Non-pigmented ciliary epithelial cell (primary cell): ENCODE measurements at places on chromosomes 1 and 21.
A peak's percentile ranks its signal among the peaks of the same experiment; 100 is the strongest.

DNA sequence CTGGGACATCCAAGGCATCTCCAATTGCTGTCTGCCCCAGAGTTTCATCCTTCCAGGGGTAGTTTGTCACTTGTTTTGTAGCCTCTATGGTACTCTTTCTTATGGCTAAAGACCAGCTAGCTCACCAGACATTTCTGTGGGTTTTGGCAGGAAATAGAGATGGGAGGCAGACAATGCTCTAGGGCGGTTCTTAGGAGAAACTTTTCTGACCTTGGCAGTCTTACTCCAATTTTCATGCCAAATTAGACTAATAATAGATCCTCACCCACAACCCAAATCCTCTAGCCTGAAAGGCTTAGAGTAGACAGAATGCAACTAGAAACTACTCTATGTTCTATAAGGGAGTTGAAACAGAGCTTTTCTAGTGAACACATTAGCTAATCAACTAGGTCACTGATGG, 69.8 kb downstream of the LRIG2 start:
- DNase-seq = no peak

GRCh38 chr1:197510691-197511378, 242.8 kb downstream of the CRB1 start:
- no peak for DNase-seq

DNA sequence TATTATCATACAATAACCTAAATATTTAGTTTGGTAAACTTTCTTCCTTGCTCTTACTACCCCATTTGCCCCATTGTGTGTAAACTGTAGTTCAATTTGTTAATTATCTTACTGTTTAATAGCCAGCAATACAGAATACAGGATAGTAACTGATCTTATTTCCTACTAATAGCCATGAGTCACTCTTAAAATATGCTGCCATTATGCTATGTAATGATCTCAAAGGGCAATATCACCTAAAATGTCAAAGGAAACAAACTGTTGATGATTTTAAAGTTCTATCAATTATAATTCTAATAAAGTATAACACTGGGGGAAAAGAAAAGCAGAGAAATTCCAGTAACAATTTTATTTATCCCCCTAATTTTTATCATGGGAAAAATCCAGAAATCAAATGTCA, 4.3 kb downstream of the SLC30A1 start:
- DNase-seq = no peak

DNA sequence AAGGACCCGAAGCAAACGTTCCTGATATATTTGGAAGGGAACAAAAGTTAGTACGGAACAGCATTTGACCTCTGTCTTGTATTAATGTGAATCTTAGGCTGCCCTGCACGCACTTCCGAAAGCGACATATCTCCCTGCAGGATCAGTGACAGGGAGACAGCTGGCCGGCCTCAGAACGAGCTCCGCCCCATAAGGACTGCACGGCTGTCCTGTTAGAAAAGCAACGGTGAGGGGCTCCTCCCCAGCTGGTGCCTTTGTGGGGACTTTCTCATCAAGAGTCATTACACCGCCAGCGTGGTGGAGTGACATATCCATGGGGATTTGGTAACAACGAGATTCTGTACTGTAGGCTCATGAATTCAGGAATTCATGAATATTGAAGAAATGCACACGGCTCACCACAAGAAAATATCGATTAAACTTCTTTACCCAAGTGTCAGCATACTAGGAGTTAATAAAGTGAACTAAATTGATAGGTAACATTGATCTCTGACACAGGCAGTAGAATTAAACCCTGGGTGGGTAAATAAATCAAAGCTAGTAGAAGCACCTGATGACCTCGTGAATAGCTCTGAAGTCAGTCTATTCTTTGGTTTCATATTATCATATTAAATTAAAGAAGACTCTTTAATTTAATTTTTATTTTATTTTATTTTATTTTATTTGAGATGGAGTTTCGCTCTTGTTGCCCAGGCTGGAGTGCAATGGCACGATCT, 8.1 kb upstream of the GREM2 start:
- no peak for DNase-seq

DNA sequence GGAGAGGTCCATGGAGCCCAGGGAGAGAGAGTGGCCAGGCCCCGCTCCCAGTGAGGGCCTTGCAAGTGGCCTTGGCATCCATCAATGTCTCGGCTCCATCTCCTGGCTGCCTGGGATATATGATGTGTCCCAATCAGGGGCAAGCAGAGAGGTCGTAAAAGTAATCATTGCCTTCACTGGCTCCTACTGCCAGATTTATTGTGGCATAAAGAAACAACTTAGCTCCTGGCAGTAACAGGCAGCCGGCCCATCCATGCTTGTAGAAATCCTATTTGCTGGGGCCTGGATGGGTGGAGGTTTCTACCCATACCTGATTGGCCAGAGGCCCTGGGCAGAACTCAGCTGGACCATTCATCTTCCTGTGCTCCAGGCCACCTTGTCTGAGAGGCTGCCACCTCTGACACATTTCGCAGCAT, 272.6 kb downstream of the MATN1 start:
- no peak for DNase-seq

DNA sequence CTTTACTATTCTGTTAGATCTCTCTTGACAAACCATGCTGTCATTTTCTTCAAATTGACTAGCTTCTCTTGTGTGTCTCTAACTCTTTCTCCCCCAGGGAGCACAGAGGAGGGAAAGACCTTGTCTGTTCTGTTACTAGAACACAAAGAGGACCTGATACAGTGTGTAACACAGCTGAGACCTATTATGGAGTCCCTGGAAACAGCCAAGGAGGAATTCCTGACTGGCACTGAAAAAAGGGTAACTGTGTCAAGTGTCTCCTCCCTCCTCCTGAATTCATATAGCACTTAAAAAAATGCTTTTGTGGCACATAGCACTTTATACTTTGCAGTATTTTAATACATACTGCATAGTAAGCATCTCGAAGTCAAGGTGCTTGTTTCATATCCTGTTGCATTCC, 50.6 kb downstream of the ZBTB40 start:
- no peak for DNase-seq

DNA sequence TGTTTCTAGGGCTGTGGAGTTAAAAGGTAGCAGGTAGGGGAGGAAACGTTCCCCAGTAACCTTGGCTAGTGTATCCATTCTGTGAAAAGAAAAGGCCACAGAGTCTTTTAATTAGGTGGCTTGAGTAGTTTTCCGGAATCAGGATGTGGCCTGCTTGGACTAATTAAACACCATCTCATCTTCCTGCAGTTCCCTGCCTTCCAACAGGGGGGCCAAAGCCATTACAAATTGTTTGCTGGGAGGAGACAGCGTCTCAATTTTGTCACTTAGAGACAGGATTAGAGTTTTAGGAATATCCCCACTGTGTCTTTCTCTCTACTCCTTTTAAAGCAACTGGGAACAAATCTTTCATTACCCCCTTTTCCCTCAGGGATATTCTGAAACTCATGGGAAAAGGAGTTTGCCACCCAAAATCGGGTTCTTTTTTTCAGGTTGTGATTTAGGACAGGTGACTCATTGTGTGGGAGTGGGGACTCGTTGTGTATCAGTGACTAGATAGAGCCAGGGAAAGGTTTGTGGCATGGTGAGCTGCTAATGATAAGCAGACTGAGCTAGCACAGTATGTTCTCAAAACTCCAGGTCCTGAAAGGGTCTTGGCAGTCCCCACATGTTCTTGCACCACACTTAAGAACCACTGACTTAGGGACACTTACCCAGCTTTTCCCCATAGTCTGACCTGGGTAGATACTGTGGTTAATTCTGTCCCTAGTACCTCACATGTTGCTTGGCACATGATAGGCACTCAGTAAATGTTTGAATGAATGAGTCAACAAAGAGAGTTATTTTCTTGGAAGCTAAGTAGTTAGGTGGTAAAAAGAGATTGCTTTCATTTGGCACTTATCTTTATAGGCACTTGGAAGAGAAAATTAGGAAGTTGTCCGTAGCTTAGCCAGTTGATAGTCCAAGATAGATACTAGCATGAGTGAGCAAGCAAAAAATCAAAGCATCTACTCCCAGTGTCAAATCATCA, 22.5 kb downstream of the INTS3 start:
- DNase-seq = no peak

DNA sequence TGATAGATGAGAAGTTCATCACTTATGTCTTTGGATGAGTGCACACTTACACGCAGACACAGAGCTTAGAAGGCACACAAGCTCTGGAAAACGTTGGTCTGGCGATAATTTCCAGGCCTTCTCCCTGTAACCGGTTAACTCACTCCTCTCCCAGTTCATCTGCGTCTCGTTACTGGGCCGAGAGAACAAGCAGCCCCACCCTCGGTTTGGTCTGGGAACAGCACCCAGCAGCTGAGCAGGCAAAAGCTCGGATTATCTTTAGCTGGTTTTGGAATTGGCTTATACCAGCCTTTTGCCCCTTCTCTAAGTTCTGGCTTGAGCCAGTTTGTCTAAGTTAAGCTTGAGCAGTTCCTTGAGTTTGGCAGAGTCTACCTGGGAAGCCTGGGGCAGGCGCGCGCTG, 27.3 kb upstream of the COL6A1 start:
- no peak for DNase-seq

- DNase-seq = no peak
These were observed at the start of gene F13B for GRCh38 chr1:197066719-197067456. Gene F13B, minus strand, starts transcription at chr1:197067260. Its CDS starts 37 bp downstream, at chr1:197067223.

DNA sequence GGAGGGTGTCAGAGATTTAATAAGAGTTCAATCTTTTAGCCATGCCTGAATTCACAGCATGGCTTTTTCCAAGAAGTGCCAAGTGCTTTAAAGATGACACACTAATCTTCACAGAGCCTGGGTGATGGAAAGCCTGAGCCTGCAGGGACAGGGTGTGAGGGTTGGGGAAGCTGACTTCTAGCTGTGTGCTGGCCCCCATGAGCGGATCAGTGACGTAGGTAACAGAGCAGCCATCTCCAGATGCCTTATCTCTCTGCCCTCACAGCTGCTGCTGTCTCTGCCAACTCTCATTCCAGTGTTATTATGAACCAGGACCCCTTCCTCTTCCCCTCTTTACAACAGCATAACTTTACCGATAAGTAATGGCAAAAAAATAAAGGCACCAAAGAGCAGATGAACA, 30.6 kb downstream of the FAM78B start:
- DNase-seq = no peak

DNA sequence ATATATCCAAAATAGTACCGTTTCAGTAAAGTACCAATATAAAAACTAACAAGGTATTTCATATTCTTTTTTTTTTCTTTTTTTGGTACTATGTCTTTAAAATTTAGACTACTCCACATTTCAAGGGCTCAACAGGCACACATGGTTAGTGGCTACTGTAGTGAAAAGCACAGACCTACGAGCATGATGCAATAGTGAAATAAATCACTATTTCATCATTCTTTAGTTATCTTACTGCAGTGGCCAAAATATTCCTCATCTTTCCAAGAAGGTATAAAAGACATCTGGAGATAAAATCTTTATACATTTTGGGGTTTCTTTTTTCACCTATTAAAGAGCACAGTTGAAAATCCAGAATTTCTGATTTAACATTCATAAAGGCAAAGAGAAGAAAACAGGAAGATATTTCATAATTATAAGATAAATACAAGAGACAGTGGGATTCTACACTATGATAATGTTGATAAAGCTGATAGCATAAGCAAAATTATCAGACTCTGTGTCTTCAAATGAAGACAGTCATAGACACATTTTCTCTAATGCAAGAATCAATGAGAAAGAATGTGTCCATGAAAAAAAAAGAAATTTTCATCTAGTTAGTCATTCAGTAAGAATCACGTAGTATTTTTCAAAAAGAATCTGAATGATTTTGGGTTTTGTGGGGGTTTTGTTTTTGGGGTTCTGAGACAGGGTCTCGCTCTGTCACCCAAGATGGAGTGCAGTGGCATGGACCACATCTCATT, 41.9 kb downstream of the CEP170 start:
- no peak for DNase-seq

GRCh38 chr1:185058876-185059275, 13.5 kb downstream of the RNF2 start:
- DNase-seq = no peak

DNA sequence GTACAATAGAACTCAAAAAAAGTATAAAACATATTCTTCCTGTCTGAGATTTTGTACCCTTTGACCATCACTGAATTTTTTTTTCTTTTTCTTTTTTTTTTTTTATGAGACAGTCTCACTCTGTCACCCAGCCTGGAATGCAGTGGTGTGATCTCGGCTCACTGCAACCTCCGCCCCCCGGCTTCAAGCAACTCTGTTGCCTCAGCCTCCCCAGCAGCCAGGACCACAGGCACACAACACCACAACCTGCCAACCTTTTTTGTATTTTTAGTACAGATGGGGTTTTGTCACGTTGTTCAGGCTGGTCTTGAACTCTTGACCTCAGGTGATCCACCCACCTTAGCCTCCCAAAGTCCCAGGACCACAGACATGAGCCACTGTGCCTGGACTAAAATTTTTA, 10.4 kb downstream of the SDCCAG8 start:
- no peak for DNase-seq

GRCh38 chr1:116952738-116953275, 43.1 kb downstream of the PTGFRN start:
- no peak for DNase-seq

- DNase-seq = no peak
These were observed 179.1 kb downstream of the FOXD2 start for GRCh38 chr1:47616906-47617305.

DNA sequence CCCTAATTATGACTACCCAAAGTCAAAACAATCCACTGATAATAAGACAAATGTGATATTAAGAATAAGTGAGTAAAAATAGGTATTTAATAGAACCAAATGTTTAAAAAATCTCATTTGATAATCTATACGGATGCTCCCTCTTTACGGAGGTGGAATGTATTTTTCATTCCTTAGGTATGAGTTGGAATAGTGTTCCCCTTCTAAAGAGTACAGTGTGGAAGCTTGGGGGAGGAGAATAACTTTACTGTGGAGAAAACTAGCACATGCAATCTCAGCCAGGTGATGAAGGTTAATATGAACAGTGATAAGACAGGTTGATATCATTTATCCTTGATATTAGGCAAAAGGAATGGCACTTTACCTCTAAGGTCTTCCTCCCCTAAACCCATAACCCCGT, 74.6 kb downstream of the GPR88 start:
- no peak for DNase-seq

DNA sequence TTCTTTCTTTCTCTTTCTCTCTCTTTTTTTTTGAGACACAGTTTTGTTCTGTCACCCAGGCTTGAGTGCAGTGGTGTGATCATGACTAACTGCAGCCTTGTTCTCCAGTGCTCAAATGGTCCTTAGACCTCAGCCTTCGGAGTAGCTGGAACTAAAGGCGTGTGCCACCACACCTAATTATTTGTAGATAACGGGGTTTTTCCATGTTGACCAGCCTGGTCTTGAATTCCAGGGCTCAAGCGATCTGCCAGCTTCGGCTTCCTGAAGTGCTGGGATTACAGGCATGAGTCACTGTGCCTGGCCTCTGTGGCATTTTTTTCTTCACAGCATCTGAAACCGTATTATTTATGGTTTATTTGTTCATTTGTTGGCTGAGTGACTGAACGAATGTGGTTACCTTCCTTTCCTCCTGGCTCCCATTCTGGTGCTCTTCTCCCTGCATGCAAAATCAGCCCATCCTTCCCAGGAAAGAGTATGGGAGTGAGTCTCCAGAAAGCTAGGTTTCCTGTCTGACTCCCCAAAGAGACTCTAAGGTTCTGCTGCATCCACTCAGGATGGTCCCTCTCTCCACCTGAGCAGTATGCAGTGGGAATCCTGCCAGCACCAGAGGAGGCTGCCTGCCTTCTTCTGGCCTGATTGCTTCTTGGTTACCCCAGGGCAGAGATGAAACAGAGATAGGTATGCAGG, 155.0 kb upstream of the BEND5 start:
- DNase-seq = peak; percentile 27

- no peak for DNase-seq
These were observed 17.9 kb upstream of the H3-3A start for GRCh38 chr1:226044514-226045101.

GRCh38 chr1:156517748-156518147, 17.2 kb upstream of the MEF2D start:
- no peak for DNase-seq
